Dorsolateral prefrontal cortex (tissue), 122 donors: ENCODE measurements at places on chromosomes 13 and 19.

GRCh38 chr13:83086948-83087347 is 795.3 kb downstream of the SLITRK1 start:
- DNase-seq: no peak

DNA sequence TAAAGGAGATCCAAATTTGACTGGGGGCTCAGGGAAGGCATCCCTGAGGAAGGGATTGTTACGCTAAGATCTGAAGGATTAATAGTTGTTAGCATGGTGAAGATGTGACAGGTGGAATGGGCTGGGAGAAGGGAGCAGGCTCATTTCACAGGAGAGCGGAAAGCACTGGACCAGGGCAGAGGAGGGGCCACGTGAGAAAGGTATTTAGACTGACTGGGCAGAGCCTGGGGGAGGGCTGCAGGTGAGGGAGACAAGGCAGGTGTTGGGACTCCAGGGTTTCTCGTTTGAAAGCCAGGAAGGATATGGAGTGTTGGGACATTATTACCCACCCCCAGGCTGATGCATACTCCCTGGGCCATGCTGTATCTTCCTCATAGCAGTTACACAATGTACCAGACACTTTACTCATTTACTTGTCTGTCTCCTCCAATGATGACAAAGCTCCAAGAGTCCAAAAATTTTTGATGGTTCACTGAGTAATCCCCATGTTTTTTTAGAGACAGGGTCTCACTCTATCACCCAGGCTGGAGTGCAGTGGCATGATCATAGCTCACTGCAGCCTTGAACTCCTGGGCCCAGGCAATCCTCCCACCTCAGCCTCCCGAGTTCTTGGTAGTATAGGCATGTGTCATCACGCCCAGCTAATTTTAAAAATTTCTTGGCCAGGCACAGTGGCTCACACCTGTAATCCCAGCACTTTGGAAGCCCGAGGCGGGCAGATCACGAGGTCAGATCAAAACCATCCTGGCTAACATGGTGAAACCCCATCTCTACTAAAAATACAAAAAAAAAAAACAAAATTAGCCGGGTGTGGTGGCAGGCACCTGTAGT is 2.3 kb downstream of the TRAPPC6A start:
- DNase-seq: no peak

GRCh38 chr19:58521651-58522050 is 2.0 kb upstream of the ZBTB45 start:
- DNase-seq: no peak

GRCh38 chr19:55460670-55461258 is 678 bp downstream of the ISOC2 start:
- DNase-seq: no peak

DNA sequence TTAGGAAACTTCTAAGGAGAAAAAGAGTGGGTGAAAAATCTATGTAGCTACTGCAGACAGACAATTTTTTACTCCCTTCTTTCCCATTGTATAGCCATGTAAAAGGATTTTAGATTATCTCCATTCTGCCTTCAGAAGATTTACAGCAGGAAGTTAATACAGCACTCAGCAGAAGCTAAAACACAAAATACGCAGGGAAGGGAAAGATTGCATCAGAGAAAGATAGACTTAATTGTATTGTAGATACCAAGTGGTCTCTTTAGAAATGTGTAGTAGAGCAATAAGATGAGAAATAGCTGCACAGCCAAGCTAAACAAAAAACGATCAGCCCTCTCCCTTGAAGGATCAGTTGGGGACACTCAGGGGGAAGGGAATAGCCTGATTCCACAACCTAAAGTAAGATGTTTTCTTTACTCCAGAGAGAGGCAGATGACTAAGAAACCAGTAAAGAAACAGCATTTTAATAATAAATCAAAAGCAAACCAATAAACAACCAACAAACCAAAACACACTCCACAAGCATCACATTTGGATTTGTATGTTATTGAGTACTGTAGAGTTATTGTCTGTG is 236.7 kb upstream of the SLITRK1 start:
- no peak for DNase-seq

GRCh38 chr13:108779308-108779707 is 149.9 kb downstream of the MYO16 start:
- no peak for DNase-seq

DNA sequence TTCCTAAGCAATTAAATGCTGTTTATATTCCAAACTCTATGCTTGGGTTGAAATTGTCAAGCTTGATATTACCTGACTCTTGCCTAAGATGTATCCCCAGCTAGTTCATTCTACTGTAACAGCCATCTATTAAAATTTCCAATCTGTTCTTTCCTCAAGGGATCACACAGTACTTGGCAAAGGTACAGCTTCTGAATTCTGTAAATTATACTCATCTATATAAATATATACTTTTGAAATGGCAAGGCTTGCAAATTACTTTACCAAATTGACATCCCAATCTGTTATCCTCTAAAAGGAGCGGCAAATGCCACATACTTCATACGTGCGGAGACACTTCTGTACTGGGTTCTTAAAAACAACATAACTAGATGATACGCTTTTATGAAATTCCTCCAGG is 330.2 kb downstream of the DNAJC15 start:
- DNase-seq: no peak

DNA sequence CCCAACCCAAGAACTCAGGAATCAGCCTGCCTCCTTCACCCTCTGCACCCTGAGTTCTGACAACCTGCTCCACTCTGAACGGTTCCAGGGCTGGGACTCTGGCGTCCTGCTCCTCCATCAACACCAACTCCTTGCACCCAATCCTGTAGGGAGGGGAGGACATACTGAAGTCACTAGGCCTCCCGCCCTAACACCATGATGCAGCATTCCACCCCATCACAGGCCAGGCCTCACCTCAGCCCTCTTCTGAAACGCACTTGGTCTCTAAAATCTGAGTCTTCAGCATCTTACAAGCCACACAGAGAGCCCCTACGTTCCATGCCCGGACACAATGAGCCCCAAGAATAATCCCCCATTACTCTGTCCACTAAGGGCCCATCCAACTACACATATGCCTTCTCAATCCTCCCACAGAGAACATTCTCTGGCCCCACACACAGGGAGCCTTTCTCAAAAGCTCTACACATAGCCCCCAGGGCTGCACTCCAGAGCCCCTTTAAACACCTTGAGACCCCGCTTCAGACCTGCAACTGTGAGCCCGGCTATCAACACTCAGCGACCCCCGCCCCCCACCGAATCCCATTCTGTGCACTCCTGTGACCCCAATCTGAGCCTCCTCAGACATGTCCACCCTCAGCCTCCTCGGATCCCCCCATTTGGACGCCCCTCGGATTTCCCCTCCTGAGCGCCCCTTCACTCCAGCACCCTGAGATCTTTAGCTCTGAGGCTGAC is 567 bp downstream of the ALKBH6 start:
- DNase-seq: no peak

DNA sequence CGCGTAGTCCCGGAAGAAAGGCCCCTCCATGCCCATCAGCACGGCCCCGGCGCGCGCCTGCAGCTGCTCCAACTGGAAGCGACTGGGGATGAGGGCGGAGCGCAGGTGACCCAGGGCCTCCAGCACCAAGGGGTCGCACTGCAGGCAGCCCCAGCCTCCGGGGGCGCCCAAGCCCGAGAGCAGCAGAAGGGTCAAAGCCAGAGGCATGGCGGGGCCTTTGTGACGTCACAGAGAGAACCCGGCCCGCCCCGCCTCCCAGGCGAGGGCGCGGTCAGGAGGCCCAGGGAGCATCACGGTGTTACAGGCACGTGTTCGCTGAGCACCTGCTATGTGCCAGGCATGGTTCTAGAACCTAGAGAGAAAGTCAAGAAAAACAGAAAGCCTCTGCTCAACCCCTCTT is at the start of gene IZUMO2:
IZUMO2 (minus strand) TSS at position 294 of the 400 bp plus-strand sequence; CDS start at position 207, 87 bp downstream.
- DNase-seq: no peak

DNA sequence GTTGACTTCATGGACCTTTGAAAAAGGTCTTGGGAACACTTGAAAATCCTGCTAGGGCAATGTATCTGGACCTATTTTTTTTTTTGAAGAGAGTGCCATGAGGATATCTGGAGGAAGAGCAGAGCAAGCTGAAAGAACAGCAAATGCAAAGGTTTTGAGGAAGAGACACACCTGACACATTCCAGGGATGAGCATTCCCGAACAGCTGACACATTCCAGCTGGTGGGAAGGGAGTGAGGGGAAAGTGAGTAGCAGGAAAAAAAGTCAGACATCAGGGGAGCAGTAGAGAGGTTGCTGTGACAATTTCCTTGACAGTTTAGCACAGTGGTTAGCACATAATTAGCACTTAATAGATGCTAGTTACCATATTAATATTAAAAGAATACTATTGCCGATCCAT is 14.7 kb downstream of the DGKH start:
- DNase-seq: no peak

- DNase-seq: peak; percentile 2
These were observed 82.5 kb downstream of the CHST8 start for GRCh38 chr19:33704271-33704670.

- DNase-seq: no peak
These were observed 4.9 kb upstream of the SBK3 start for GRCh38 chr19:55550321-55550650.

- DNase-seq: no peak
These were observed 405.3 kb upstream of the GPC6 start for GRCh38 chr13:92821324-92821723.

GRCh38 chr13:50909605-50910484 is at the start of gene RNASEH2B:
Gene RNASEH2B, plus strand, starts transcription at chr13:50909791. Its CDS starts 286 bp downstream, at chr13:50910077.
- DNase-seq: peak; percentile 54

- DNase-seq: no peak
These were observed 79.9 kb upstream of the GPC6 start for GRCh38 chr13:93146584-93147297.

DNA sequence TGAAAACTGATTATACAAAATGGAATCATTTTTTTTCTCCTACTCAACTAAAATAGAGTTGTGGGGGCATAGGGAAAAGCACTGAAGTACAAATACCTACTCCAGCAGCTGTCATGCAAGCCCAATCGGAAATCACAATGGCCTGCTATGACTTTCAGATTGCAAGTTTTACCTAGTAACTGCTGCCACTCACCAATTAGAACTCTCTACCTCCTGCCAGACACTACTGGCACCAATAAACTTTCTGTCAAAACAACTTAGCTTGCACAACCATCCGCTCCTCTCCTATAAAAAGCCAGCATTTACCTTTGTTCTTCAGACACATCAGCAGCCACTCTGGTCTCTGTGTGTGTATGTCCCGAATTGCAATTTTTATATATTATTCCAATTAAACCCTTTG is 9.3 kb upstream of the TRPC4 start:
- DNase-seq: no peak

GRCh38 chr13:56718791-56719190 is 421.9 kb upstream of the PRR20A start:
- DNase-seq: no peak

GRCh38 chr19:33484226-33484774 is 37.3 kb downstream of the PEPD start:
- DNase-seq: no peak

DNA sequence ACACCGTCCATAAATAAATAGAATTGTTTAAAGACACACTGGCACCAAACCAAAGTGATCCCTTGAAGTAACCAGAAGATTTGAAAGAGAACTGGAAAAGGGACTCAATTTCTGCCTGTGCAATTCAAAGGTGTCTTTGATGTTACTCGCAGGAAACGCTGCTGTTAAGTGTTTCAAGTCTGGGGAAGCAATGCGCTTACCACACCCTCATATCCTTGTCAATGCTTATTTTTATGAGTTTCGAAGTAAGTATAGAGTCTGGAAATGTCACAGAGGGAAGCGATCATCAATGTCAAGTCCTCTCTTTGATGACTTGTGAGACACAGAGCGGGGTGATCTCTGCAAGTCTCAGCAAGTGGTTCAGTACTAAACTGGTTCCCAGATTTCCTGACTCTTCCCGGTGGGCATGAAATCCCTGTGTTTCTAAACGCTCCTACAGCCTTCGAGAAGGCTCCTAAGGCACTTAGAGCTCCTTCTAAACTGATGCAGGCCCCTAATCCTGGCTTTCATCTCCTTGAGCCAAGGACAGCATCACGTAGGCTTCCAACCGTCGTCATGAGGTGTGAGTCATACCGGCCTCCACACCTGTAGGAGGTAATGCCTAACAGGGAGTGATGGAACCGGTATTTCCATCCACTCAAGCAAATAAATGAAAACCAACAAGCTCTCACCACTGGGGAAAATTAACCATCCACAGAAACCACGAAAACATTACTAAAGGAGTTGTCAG is 22.8 kb downstream of the SYDE1 start:
- no peak for DNase-seq

DNA sequence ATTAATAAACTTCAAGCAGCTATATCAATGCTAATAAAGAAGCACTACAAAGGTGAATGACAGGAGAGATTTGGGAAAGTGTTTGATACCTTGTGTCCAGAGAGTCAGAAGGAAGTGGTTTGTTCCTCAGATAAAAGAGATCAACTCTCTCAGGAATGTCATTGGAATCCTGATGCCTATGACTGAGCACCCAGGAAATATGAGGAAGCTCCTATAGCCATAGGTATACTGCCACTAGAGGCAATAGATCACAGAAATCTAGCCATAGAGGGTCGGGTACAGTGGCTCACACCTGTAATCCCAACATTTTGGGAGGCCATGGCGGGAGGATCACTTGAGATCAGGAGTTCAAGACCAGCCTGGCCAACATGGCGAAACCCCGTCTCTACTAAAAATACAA is 612.6 kb downstream of the DACH1 start:
- no peak for DNase-seq

GRCh38 chr19:2249010-2249866 is at the start of gene AMH:
Gene AMH, plus strand, starts transcription at chr19:2249323. Its CDS starts 10 bp downstream, at chr19:2249333.
- DNase-seq: no peak

DNA sequence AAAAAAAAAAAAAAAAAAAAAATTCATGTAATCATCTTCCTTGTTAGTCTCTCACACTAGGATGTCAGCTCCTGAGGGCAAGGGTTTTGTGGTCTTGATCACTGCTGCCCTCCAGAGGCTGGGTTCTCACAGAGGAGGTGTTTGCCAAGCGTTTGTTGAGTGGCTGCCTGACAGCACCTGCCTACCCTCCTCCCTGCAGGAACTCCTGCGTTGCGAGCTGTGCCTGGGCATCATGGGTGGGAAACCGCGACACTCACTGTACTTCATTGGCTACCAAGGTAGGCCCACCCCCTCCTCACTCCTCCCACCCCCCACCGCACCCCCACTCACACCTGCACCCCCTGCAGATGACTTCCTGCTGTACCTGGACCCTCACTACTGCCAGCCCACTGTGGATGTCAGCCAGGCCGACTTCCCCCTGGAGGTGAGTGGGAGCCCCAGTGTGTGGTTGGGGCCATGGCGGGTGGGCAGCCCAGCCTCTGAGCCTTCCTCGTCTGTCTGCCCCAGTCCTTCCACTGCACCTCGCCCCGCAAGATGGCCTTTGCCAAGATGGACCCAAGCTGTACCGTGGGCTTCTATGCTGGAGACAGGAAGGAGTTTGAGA is 8.1 kb downstream of the ATG4D start:
- no peak for DNase-seq
